Motor neuron (in vitro differentiated cells): ENCODE measurements at places on chromosomes 1 and 21. TPM values are rescaled to one million over a fixed set of nuclear protein-coding genes. Genes with fewer than 3 reads are reported as not detected.

Gene TMPRSS2
- total RNA-seq, result 0.29 TPM in 1 of 2 replicates, not detected in the other

Gene TNFRSF1B
- 0.81 and 1.0 TPM in 2 replicates for total RNA-seq

Gene HTR6
- 0.21 and 0.22 TPM in 2 replicates for total RNA-seq

DNA sequence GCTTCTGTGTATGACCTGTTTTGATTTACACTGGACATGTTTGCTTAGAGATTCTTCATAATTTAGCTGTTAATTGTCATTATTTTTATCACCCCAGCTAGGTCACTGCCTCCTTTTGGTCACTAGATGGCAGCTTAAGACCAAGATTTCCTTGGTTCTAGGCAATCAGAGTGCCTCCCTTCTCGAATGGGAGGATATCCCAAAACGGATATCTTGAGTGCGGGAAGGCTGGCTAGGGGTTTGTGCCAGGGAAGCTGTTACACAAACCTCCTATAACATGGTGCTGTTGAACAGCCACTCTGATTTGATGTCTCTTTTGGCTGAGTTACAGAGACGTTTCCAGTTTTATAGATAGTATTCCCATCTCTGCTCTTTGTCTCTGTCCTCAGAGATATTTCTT lies 283.5 kb downstream of the S1PR1 start:
- ATAC-seq, result peak; percentile 94

DNA sequence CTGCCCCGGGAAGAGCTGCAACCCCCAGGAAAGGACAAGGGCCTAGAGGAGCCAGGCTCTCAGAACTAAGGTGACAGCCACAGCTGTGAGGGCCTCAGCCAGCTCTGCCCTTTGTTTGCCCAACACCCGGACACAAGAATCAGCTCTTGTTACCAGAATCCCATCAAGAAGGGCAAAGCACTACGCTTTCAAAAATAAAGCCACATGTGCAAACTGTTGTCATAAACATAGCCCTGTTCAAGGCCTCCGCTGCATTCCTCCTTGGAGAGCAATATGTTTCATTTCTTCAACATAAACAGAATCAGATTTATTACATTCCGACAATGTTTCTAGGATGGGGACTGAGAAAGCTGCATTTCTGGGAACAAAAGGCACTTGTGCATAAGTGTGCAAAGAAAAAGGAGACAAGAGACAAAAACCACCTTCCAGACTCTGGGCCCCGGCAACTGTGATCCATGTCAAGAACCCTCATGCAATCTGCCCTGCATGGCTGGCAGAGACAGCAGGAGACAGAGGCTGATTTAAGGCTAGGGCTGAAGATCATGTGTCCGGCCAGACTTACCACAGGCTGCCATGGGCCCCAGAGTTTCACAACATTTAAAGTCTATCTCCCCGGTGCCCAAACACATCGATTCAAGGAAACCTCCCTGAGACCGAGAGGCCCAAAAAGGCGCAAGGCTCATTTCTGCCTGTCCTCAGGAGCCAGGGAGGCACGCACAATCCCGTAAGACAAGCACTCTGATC lies 71.0 kb downstream of the SSBP3 start:
- ATAC-seq, result peak; percentile 50

GRCh38 chr1:109923946-109924275 lies 13.3 kb downstream of the CSF1 start:
- ATAC-seq, result no peak

GRCh38 chr1:118900643-118901440 lies 87.3 kb downstream of the TBX15 start:
- ATAC-seq, result no peak

DNA sequence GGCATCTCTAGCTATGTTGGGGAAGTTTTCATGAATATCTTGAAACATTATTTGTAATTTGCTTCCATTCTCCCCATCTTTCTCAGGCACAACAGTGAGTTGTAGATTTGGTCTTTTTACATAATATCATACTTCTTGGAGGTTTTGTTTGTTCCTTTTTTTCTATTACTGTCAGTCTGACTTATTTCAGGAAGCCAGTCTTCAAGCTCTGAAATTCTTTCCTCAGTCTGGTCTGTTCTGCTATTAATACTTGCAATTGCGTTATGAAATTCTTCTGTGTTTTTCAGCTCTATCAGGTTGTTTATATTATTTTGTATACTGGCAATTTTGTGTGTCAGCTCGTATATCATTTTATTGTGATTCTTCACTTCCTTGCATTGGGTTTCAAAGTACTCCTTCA lies 424.6 kb upstream of the PTBP2 start:
- ATAC-seq, result no peak

GRCh38 chr1:154970631-154971340 lies at the start of gene SHC1:
SHC1 (minus strand) TSS chr1:154970747; CDS start chr1:154970526, 221 bp downstream.
- ATAC-seq, result peak; percentile 71

GRCh38 chr21:41611966-41612606 lies 104.1 kb upstream of the TMPRSS2 start:
- no peak for ATAC-seq
